ENCODE measurements at places on chromosomes 1 and 21.

DNA sequence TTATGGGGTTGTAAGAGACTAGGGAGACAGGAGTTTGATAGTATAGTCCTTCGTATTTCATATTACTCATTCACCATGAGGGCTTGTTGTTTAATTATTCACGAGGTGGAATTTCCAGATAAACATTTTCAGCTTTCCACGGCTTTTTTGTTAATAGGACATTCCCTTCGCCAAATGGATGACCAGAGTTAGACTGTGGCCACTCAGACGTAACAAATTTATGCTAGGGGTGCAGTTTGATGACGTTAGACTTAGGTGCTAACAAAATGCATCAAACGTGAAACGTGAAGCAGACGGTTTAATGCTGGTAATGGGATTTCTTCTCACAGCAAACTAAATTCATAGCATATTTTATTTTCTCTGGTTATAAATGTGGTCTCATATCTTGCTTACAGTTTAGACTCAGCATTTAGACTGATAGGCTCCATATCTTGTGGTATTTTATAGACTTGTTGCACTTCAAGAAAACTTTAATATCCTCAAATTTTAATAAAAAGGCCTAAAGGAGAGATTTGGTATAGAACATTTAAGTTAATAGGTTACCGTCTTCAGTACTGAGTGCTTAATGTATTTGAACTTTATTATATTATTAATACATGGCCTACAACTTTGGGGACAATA is 2.3 kb downstream of the DHX9 start:
- DNase-seq, result no peak

GRCh38 chr1:16440131-16440469 is 424 bp upstream of the NECAP2 start:
- DNase-seq, result no peak

DNA sequence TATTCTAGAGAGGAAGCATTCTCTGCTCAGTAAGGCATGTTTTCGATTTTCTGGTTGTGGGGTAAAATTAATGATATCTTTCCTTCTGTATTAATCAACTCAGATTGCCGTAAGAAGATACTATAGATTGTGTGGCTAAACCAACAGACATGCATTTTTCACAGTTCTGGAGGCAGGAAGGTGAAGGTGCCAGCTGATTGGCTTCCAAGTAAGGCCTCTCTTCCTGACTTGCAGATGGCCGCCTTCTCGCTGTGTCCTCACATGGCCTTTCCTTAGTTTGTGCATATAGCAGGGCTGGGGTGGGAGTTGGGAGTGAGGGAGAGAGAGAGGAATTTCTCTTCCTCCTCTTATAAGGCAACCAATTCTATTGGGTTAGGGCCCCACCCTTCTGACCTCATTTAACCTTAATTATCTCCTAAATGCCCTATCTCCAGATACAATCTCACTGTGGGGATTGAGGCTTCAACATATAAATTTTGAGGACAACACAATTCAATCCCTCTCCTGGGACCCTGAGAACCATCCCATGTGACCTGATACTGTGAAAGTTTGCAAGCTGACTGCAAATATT is 52.3 kb upstream of the MRPS6 start:
- DNase-seq, result no peak

GRCh38 chr1:14598498-14599182 is at the start of gene KAZN:
Gene KAZN (plus strand): TSS chr1:14598685.
- no peak for DNase-seq

GRCh38 chr1:235416662-235417049 is 49.4 kb downstream of the TBCE start:
- DNase-seq, result no peak
